Activated T-helper 1 cell treated with anti-CD3 and anti-CD28 coated beads, Interleukin-12 subunit alpha, Interleukin-12 subunit beta, Interleukin-2, Interleukin-4 antibody, amounts not matched to agents 30 ng/mL and 10 ng/mL and 1 ng/mL, durations not matched to agents 14 hours and 24 hours and 36 hours (primary cell): ENCODE measurements at places on chromosomes 2 and 18.
A peak's percentile ranks its signal among the peaks of the same experiment; 100 is the strongest.

DNA sequence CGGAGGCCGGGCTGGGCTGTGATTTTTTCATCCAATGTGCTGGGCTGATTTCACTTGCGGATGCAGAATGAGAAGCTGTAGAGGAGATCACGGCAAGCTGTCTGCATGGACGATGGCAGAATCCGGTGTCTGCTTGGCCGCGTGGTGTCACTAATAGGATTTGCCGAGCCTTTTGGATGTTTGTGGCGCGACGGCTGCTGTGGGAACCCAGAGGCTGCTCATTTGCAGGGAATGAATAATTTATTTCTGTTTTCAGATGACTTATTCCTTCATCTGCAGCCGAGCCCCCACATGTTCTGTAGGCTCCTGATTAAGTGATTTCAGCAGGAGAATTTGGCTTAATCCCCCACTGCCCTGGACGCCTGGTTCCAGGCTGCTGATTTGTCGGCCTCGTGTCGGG, 62.6 kb downstream of the ODC1 start:
- no peak for DNase-seq

DNA sequence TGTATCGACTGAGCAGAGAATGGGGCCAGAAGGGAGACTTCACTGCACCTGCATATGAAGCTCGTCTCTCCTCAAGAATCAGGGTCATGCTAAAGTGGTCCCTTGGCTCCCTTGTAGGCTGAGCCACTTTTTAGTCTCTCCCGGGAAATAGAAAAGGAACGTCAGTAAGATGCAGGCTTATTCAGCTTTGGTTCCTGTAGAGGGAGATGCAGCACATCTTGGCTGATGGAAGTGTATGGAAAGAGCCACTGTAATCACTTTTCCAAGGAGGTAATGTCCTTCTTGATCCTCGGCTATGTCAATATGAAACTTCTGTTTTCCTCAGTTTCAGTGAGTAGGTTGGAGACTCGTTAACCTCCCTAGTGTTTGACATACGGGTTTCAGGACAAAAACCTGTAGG, 235.2 kb downstream of the GCA start:
- DNase-seq = no peak

DNA sequence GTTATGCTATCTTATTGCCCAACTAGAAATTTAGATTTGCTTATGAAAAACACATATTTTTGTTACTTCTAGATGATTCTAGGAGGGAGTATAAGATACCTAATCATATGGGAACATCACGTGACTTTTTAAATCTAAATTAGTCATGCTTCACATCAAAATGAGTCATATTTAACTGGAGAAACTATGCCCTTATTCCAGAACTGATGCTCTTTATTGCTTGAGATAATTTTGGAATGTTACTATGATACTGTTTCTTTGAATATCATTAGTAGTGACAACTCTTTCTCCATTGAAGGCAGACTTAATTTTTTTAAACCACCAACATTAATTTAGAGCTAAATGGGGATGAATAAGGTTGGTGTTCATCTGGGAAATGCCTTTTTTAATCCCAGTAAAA, 19.9 kb upstream of the ELAC1 start:
- DNase-seq = no peak

DNA sequence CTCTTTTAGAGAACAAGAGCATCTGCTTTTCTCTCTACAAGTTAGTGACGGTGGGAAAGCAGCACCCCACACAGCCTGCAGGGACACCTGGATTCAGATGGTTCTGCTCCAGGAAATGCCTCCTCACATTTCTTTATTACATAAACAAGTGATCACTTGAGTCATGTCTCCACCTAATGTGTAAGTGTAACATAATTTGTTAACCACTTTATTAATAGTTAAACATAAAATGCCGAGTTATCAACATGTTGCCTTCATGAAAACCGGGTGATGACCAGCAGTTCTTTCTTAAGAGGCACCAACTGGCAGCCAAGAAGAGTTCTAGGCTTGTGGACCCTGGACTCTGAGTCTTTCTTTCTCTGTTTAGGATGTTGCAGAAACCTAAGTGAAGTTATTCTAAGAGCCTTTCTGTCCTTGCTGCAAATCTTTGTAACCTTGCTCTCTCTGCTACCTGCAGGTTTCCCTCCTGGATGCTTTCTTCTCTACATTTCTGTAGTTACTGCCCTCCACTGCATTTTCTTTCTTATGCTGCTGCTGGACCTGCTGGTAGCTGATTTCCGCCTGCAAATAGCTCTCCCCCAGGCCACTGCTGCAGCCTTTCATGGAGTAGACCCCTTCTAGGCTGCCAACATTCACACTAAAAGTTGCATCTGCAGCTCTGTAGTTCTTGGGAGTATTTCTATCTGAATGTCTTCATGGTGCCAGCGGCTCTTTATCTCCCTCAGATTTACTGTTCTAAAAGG, 24.3 kb downstream of the UPP2 start:
- DNase-seq = no peak

DNA sequence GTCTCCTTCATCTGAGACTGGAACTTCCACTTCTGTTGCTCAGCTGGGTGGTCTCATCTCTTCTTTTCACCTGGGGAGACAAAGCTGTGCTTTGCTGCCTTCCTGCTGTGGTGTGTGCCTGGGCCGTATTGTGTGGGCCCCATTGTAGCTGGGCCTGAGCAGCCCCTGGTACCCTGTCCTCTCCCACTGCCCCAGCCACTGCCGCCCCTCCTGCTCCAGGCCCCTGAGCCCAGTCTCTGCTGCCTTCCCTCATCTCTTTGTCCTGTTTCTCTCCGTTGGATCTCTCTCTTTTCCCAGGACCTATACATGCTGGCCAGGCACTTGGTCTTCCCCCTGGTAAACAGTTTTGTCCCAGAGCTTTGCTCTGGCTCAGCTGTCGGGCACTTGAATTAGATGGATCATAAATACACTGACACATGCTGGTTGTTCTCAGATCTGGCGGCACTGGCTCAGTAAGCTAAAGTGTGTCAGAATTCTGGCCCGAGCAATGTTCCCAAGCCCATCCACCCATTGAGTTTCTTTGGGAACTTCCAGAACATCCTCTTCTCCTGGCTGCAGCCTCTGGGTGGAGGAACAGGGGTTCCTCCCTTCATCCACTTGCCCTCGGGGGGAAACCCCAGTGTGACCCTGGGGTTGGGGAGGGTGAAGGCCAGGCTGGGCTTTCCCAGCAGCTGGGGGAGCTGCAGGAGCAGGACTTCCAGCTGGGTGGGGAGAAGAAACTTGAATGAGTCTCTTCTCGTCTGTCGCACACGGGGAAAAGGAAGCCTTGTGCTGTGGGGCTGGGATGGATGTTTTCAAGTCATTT, 99.0 kb downstream of the DGKD start:
- no peak for DNase-seq

- no peak for DNase-seq
Measured at GRCh38 chr18:37481491-37481890, 84.1 kb downstream of the CELF4 start.

DNA sequence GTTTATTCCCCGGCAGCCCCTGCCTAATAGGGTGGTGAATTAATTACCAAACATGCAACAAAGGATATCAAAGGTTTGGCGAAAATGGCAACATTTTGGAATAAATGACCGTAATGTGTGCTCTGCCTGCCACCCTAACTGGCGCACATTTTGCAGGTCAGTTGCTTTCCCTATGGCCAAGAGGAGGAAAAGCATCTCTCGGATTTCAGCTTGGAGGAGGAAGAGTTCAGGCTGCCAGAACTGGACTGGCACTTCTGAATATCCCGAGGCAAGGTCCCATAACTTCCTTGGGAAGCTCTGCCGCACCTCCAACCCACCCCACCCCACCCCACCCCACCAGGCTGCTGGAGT, 37.1 kb downstream of the SLC25A52 start:
- no peak for DNase-seq

DNA sequence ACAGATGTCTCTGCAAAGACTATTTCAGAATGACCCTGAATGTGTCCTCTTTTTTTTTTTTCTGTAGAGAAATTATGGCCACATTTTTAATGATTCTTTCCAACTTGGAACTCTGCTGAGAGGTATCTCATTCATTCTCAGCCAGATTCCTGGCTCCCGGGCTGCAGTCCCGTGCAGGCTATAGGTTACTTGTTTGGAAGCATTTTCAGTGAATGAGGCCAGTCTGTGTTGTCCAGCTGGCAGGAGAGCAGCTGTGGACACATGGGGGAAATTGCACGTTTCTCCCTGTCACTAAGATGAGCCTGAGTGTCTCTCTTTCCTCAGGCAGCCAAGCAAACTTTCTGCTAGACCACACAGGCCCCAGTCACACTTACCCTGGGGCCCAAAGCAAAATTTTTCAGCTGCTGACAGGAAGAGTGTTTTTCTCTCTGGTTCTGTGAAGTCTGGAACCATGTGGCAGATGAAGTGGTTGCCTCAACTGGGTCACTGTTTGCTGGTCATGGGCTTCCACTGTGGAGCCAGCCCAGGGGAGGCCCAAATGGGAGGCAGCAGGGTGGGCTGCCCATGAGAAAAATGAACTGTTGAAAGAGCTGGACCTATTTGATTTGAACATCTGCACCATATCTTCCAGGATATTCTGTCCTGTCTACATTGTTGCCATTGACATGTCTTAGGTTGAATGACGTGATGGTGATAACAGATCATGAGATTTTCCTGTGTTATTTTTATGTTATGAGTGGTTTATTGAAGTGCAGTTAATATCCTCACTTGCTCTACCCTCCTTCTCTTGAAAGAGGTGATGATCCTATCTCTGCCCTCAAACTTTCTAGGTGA, 431.2 kb downstream of the LPIN1 start:
- peak; percentile 11 for DNase-seq

DNA sequence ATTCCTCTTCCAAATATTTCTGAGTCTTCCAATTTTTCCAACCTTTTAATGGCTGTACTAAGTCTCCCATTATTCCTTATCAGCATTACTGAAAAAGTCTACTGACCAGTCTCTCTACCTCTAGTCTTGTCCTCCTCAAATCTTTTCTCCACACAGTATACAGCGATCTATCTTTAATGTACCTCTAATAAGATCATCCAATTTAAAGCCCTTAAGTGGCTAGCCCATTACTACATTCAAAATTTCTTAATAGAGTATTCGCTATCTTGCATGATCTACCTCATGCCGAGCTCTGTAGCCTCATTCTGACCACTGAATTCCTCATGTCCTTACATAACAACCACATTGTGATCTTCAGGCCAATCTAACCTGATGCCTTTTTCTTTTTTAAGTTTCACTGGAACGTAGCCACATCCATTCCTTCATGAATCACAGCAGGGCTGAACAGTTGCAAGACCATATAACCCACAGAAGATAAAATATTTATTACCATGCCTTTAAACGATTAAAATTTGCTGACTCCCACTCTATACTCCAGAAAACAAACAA, 57.9 kb downstream of the SLC66A3 start:
- DNase-seq = no peak

GRCh38 chr2:36356990-36357846, 1.6 kb downstream of the CRIM1 start:
- no peak for DNase-seq

DNA sequence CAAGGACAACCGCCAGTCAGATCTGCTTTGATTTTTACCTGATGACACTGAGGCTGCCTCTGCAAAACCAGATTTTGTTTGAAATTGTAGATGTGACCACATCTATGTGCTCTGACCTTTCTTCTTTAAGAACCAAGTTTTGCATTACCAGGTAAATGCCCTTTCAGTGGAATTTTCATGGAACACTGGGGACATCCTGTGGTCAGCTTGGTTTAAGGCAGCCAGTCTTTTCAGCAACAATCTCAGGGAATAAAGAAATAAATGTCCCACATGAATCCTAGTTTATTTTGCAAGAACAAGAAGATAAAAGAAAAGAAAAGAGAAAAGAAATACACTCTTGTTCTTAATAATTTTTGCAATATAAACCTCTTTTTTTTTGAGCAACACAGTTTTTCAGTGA, 90.6 kb downstream of the POU3F3 start:
- no peak for DNase-seq

DNA sequence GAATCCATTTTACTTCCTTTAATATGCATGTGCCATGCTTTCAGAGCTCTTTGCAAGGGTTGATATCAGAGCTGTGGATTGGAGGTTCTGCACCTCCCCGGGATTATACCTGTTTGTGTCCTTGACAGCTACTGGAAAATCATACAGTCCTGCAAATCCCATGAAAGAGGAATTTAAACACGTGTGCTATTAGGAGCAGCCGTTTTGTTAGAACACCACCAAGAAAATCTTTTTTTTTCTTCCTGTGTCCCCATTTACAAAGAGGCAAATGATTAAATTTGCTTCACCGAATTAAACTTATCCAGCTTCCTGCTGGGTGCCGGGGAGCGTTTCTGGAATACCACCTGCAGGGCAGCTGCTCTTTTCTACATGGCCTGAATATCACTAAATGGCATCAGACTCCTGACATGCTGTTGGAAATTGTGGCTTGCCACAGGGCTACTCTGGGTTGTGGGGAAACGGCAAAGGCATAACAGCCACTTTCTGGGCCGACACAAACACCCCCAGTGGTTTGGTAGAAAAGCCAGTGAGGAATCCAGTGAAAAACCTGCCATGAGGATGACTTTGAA, 23.4 kb upstream of the SOX11 start:
- DNase-seq = no peak

DNA sequence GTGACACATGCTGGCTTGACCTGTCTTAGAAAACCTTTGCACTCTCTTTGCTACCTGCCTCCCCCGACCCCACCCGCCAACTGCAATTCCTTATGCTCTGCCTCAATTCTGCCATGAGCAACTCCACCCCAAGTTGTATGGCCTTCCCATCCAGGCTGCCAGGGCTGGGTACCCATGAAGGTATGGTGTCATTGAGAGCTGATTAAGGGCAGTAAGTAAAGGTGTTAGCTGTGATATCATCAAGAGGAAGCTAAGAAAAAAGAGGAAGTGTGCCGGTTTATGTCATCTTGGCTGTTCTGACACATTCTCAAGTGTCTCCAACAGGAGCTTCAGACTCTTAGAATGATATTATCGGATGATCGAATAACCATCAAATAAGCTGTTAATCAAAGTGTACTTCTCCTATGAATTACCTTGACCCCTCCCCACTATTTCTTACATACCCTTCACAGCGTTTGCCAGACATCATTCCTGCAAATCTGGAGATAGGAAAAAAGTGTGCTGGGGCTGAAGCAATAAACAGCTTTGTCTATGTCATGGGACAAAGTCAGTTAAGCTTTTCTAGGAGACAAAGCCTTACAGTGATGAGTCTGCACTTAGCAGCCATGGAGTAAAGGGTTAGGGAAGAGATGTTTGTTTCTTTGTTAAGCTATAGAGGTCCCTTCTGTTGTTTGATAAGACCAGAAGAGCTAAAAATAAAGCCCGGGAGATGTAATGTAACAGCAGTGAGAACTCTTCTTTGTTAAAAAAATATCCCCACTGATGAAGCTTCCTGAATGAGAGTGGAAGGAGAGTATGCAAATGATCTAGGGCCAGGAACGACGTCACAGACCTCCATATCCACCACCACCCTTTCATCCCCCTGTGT, 40.4 kb upstream of the SMAD2 start:
- no peak for DNase-seq

- no peak for DNase-seq
Measured at GRCh38 chr2:9638532-9638931, 7.7 kb upstream of the YWHAQ start.
